ENCODE measurements at places on chromosomes 12 and 14. TPM values are rescaled to one million over a fixed set of nuclear protein-coding genes. Genes with fewer than 3 reads are reported as not detected.

Gene SERPINA1
- total RNA-seq: 17.8 TPM

DNA sequence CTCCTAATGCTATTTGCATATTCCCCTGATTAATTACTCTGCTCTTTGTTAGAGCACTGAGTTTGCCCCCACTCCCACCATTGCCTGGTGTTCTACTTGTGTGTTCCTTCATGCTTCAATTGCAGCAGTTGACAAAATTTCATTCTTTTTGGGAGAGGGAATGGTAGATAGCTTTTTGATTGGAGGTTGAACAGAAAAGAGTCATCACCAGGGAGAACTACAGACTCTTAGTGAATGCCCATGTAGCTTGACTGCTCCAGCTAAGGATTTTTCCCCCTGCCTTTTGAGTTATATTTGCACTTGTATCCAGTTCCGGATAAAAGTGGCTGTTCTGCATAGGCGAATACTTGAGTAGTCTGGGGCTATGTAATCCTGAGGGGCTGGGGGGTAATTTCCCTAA lies 183.9 kb downstream of the ETNK1 start:
- H3K27me3 ChIP-seq: peaks cover 1% of the 10 kb centered on the region
- H3K36me3 ChIP-seq: no peaks in the 10 kb centered on the region
- H3K27ac ChIP-seq: no peak overlapping the region
- no peak overlapping the region for H3K4me3 ChIP-seq
- DNase-seq: no peak

DNA sequence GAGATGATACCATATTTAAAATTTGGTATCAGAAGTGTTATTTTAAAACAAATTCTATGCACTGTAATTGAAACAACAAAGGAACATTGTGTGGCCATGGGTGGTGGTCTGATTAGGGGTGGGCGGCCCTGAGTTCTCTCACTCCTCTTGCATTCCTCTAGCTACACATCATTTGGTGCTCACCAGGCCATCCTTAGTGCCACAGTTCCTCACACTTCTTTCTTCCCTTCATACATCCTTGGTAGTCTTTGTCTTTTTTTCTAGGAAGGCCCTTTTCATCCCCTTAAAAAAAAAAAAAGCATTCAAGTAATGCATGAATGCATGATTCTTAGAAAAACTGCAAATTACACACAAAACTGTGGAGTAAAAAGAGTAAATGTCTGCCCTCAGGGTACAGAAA lies 2.4 kb upstream of the MANSC4 start:
- H3K4me1 ChIP-seq: peaks cover 8% of the 10 kb centered on the region
- peak overlapping the region; percentile 88 for H3K4me3 ChIP-seq
- H3K27me3 ChIP-seq: no peaks in the 10 kb centered on the region
- H3K36me3 ChIP-seq: no peaks in the 10 kb centered on the region
- no peak overlapping the region for H3K27ac ChIP-seq

- DNase-seq: no peak
- peaks cover 2% of the 10 kb centered on the region for H3K4me1 ChIP-seq
- H3K27ac ChIP-seq: no peak overlapping the region
- no peaks in the 10 kb centered on the region for H3K36me3 ChIP-seq
- no peak overlapping the region for H3K4me3 ChIP-seq
- H3K27me3 ChIP-seq: no peaks in the 10 kb centered on the region
Measured at GRCh38 chr12:104687823-104688573, 231.2 kb downstream of the CHST11 start.

DNA sequence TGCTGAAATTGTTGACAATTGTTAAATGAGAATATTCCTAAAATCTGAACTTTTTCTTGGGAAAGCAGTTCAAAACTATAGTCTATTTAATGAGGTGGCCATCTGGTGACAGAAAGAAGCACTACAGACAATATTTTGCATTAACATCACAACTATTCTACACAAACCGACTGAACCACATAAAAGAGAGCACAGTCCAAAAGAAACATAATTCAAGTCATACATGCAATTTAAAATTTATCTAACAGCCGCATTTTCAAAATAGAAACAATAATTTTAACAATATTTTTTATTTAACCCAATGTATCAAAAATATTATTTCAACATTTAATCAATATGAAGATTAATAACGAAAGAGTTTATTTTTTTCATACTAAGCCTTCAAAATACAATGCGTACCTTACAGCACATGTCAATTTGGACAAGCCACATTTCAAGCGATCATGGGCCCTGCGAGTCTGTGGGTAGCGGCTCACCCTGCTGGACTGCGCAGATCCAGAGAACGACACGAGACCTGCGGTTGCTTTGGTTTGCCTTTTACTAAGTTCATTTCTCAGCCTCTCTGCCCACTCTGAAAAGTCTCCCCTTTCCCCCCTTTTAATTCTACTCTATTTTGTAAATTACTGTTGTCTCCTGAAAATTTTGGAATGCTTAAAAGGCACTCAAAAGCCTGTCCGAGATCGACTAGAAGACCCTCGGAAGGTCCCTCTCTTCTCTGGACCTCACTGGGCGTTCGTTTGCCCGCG lies 947 bp upstream of the LRRC9 start:
- no peaks in the 10 kb centered on the region for H3K36me3 ChIP-seq
- no peak overlapping the region for H3K27ac ChIP-seq
- DNase-seq: no peak
- no peaks in the 10 kb centered on the region for H3K4me1 ChIP-seq
- peak overlapping the region; percentile 53 for H3K4me3 ChIP-seq
- H3K27me3 ChIP-seq: no peaks in the 10 kb centered on the region

GRCh38 chr14:71688576-71688975 lies 243.7 kb upstream of the RGS6 start:
- no peaks in the 10 kb centered on the region for H3K36me3 ChIP-seq
- DNase-seq: no peak
- no peak overlapping the region for H3K4me3 ChIP-seq
- H3K4me1 ChIP-seq: no peaks in the 10 kb centered on the region
- no peaks in the 10 kb centered on the region for H3K27me3 ChIP-seq

- peaks cover 2% of the 10 kb centered on the region for H3K4me1 ChIP-seq
- DNase-seq: no peak
- H3K27ac ChIP-seq: no peak overlapping the region
- no peak overlapping the region for H3K4me3 ChIP-seq
- H3K27me3 ChIP-seq: no peaks in the 10 kb centered on the region
Measured at GRCh38 chr14:60773558-60773957, 39.0 kb downstream of the MNAT1 start.

GRCh38 chr12:120534203-120534702 lies at the start of gene RNF10:
TSS of gene RNF10 (plus strand) at chr12:120534356. CDS start at chr12:120534812, 456 bp downstream.
- no peaks in the 10 kb centered on the region for H3K27me3 ChIP-seq
- H3K27ac ChIP-seq: peak within 1 kb of the TSS; percentile 90
- no peaks in the 10 kb centered on the region for H3K36me3 ChIP-seq
- DNase-seq: peak; percentile 77

DNA sequence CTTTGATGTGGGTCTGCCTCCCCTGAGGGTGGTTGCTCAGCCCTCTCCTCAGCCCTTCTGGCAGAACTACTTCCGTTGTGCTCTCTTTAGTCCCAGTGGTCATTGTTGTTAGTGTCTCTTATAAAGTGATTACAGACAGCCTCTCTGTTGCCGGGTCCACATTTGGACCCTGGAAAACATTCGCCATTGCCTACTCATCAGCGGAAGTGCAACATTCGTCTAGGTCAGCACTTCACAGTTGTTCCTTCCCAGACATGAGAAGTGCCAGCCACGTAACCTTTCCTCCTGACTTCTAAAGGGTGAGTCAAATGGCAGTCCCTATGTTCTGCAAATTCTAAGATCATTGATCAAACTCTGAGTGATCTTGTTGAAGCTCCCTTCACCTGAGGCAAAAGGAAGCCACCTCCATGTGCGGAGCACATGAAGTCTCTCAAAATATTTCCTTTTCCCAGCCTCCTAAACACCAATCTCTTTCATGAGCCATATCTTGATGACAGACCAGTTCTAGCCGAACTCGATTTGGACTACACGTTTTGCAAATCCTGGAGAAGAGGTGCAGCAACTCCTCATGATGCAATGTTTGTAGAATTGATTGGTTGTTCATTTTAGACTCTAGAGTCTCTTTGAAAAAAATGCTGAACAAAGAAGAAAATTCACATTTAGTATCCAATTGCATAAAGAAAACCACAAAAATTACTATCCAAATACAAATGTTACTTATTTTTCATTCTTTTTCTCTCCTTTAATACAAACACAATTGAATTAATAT lies 163.8 kb downstream of the RPL10L start:
- H3K27ac ChIP-seq: no peak overlapping the region
- no peaks in the 10 kb centered on the region for H3K27me3 ChIP-seq
- H3K4me3 ChIP-seq: no peak overlapping the region

DNA sequence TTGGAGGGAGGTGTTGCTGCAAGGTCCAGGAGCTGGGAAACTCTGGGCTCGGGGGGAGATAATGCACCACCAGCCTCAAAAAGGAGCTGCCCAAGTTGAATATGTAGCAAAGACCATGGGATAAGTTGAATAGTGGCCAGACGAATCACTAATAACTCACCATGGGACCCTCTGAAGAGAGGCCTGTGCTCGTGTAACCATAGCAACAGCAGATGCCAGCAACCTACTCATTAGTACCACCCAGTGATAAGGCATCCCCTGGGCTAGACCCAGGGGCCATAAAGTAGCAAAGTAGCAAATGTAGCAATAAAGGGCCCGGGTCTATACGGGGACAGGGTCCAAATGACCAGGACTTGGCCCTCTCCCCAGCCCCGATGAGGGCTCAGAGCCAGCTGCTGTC lies 328.0 kb downstream of the DPF3 start:
- no peak overlapping the region for H3K4me3 ChIP-seq
- H3K36me3 ChIP-seq: no peaks in the 10 kb centered on the region
- no peaks in the 10 kb centered on the region for H3K4me1 ChIP-seq
- DNase-seq: no peak
- H3K27me3 ChIP-seq: no peaks in the 10 kb centered on the region
- no peak overlapping the region for H3K27ac ChIP-seq

GRCh38 chr12:92075425-92075914 lies 70.2 kb downstream of the BTG1 start:
- H3K27ac ChIP-seq: no peak overlapping the region
- peaks cover 7% of the 10 kb centered on the region for H3K4me1 ChIP-seq
- no peak for DNase-seq
- no peaks in the 10 kb centered on the region for H3K36me3 ChIP-seq
- no peak overlapping the region for H3K4me3 ChIP-seq

GRCh38 chr12:19872621-19873540 lies 433.6 kb downstream of the AEBP2 start:
- no peak overlapping the region for H3K27ac ChIP-seq
- no peak for DNase-seq
- H3K36me3 ChIP-seq: no peaks in the 10 kb centered on the region
- H3K27me3 ChIP-seq: no peaks in the 10 kb centered on the region
- H3K4me1 ChIP-seq: no peaks in the 10 kb centered on the region

Gene SIX6
- not detected for total RNA-seq

- H3K27me3 ChIP-seq: no peaks in the 10 kb centered on the region
- no peaks in the 10 kb centered on the region for H3K4me1 ChIP-seq
- no peaks in the 10 kb centered on the region for H3K36me3 ChIP-seq
- H3K27ac ChIP-seq: no peak overlapping the region
- no peak overlapping the region for H3K4me3 ChIP-seq
- DNase-seq: peak; percentile 76
Measured at GRCh38 chr14:103138301-103139131, 15.3 kb downstream of the TNFAIP2 start.

DNA sequence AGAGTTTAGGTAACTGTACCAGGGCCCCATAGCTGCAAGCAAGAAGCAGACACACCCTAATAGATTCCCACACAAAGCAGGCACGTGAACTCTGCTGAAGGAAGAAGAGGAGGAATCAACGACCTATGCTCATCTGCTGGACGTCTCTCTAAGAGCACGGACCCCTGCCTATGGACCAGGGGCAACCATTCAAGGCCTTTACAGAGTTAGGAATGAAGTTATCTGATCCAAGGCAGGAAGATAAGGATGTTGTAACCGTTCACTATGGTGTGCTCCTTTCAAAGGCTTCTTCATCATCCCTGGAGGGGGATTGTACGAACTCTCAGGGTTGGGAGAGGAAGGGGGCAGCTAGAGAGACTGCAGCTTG lies 141.6 kb upstream of the PARP11 start:
- H3K4me1 ChIP-seq: no peaks in the 10 kb centered on the region
- H3K4me3 ChIP-seq: no peak overlapping the region
- H3K27me3 ChIP-seq: no peaks in the 10 kb centered on the region
- no peaks in the 10 kb centered on the region for H3K36me3 ChIP-seq
- DNase-seq: no peak

Gene FOXG1
- not detected for total RNA-seq

Gene RNASE3
- 0.57 TPM for total RNA-seq

Gene SPIC
- total RNA-seq: not detected

- no peak overlapping the region for H3K27ac ChIP-seq
- no peaks in the 10 kb centered on the region for H3K4me1 ChIP-seq
- no peak overlapping the region for H3K4me3 ChIP-seq
- no peaks in the 10 kb centered on the region for H3K36me3 ChIP-seq
- H3K27me3 ChIP-seq: no peaks in the 10 kb centered on the region
- no peak for DNase-seq
Measured at GRCh38 chr12:57210926-57211692, 5.5 kb upstream of the NXPH4 start.

Gene HOXC6
- 17.1 TPM for total RNA-seq

DNA sequence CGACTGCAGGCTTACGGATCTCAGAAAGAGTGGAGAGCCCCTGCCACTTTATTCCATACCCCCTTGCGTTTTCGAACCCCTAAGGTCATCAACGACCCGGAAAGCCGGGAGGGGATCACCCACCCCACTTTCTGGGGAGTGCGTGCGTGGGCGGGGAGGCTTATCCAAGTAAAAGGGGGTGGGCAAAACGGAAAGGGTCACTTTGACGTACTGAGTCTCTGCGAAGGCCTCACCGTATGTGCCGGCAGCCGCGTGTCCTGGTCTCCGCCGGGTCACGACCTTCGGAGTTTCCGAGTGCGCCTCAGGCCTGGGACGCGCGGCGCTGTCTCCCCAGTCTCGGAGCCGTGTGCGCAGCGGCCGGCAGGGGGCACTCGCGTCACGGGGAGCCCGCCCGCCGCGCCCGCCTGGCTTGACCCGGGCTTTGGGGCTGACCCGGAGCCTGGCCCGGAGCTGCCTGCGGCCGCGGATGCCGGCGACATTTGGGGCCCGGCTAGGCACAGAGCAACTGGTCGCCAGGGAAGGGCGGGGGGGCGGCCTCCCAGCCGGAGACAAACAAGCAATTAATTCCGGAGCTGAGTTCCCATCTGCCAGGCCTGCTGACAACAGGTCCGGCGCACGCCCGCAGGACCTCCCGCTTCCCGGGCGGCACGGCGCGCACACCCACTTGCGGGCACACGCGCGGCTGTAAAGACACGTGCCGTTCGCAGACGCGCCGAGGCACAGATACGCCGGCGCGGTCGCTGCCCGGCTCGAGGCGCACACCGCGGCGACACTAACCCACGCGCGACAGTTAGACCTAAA lies 890 bp upstream of the KIF26A start:
- no peaks in the 10 kb centered on the region for H3K36me3 ChIP-seq
- H3K4me1 ChIP-seq: no peaks in the 10 kb centered on the region
- DNase-seq: peak; percentile 62
- peak overlapping the region; percentile 21 for H3K4me3 ChIP-seq
- H3K27ac ChIP-seq: no peak overlapping the region
- no peaks in the 10 kb centered on the region for H3K27me3 ChIP-seq

- no peaks in the 10 kb centered on the region for H3K4me1 ChIP-seq
- no peaks in the 10 kb centered on the region for H3K27me3 ChIP-seq
- no peak within 1 kb of the TSS for H3K4me3 ChIP-seq
- DNase-seq: no peak
Measured at GRCh38 chr12:54984658-54985376, at the start of gene TESPA1. TSS of gene TESPA1 (minus strand) at chr12:54984762. CDS start at chr12:54974562, 10,200 bp downstream.
